ENCODE measurements at places on chromosomes 3 and 15. TPM values are rescaled to one million over a fixed set of nuclear protein-coding genes. Genes with fewer than 3 reads are reported as not detected.

Gene ANP32A
- 55.1 TPM for total RNA-seq

Gene MESP1
- total RNA-seq, result 0.22 TPM

Gene ECE2
- not detected for total RNA-seq

Gene PLCB2
- total RNA-seq, result 206 TPM

Gene SLC22A13
- total RNA-seq, result 0.19 TPM

Gene KCNAB1
- not detected for total RNA-seq

Gene UQCC5
- 8.3 TPM for total RNA-seq

Gene TRIM71
- total RNA-seq, result not detected

Gene USP19
- total RNA-seq, result 86.2 TPM

Data from CD4-positive, alpha-beta T cell (primary cell).